Esophagus squamous epithelium (tissue), 5 donors: ENCODE measurements at places on chromosomes 13 and 19.

GRCh38 chr19:39939556-39939955 lies 5.1 kb upstream of the FCGBP start:
- no peak for DNase-seq

- DNase-seq = no peak
Observed at GRCh38 chr19:12847159-12848139, 9.1 kb downstream of the MAST1 start.

DNA sequence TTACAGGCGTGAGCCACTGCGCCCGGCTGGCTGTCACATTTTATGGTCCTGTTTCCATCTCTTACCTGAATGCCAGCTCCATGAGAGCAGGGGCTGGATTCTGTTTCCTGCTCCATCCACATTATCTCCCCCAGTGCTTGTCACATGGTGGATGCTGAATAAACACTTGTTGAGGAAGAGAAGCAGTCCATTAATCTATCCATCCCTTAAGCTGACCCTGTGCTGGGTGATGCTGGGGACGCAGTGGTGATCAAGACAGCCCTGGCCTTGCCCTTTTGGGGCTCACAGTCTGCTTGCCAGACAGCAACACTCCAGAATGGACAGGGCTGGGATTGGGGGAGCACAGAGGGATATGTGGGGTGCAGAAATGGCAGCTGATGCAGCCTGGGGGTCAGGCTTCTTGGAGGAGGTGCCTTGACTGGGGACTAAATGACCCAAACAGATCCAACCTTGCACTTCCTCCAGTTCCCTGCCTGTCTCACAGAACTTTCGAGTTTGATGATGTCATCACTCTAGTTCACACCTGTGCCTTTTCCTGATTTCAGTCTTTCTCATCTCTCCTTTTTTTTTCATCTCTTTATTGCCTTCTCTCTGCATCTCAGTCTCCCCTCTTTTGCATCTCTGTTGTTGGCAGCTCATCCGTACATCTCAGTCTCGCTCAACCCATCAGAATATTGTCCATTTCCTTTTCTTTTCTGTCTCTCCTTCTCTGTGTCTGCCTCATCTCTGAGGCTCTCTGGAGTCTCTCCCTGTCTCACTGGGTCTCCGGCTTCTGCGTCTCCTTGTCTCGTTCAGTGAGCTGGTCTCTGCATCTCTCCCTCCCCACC lies 4.6 kb downstream of the IRF2BP1 start:
- no peak for DNase-seq

DNA sequence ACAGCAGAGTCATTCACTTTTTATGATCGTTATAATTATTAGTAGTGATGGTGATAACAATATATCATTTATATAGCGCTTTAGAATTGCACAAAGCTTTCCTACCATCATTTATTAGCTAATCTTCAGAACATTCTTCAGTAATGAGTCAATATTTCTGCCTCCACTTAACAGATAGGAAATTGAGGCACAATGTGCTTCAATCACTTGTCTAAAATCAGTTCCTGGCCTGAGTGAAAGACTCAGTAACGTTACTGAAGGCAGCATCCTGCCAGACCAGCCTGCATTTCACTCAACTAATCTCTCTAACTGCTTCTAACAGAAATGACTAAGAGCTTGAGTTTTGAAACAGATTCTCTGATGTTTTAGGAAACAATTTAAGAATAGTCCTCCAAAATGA lies 412.1 kb downstream of the MZT1 start:
- no peak for DNase-seq

- DNase-seq = no peak
Observed at GRCh38 chr13:104015646-104016396, 949.6 kb upstream of the SLC10A2 start.

DNA sequence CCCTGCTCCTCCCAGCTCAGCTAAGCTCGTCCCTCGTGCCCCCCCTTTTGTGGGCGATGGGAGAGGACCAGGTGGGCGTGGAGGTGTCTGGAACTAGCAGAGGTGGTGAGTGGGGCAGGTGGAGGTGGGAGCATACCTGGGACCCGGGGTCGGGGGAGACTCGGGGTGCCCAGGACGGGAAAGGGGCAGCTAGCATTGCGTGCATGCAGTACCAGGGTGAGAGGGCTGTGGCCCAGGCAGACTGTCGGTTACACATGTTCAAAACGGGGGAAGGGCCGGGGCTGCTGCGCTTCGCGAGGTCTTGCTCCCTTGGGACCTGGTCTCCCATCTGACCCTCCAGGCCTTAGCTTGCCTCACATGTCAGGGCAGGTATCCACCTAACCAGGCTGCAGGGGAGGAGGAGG lies 9.1 kb downstream of the TLE5 start:
- DNase-seq = no peak
